ENCODE measurements at places on chromosomes 2 and 18. TPM values are rescaled to one million over a fixed set of nuclear protein-coding genes. Genes with fewer than 3 reads are reported as not detected.

FOXI3 gene
- not detected for total RNA-seq

DNA sequence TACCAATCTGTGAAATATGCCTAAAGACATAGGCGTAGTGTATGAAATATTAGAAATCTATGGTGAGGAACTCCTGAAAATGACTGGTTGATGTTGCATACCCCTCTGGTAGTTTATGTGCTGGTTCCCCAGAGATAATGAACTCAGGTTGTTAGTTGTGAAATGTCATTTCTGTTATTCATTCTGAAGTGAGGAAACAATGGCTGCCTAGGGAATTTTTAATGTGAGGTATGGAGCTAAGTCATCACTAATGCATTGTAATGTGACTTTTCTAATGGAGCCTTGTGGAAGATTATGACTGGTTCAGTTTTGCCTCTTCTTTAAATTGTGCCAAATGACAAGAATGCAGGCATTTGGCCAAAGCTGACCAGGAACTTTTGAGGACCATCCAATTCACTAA lies 61.6 kb upstream of the RAB27B start:
- no peak for DNase-seq

DNA sequence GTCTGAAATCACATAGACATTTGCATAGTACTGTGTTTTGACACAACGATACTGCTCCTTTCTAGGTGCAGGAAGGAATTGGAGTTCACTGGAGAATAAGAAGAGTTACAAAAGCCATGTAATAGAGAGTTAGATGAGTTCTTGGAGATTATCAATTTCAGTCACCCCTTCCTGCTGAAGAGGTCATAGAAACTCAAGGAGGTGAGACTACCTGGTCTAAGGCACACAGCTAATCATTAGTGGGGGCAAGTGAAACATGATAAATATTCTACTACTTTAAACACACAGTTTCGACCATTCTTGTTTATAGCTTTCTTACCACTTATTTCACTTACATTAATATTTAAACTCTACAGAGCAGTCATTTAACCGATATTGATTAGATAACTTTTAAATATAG lies 286.9 kb upstream of the NXPH2 start:
- no peak for DNase-seq

- DNase-seq, result no peak
Measured at GRCh38 chr18:2697184-2697583, 41.7 kb downstream of the SMCHD1 start.
